ENCODE measurements at places on chromosomes 1 and 21. TPM values are rescaled to one million over a fixed set of nuclear protein-coding genes. Genes with fewer than 3 reads are reported as not detected.

- peak overlapping the region; percentile 55 for H3K4me3 ChIP-seq
- H3K36me3 ChIP-seq = peaks cover 4% of the 10 kb centered on the region
- peak overlapping the region; percentile 98 for H3K27ac ChIP-seq
- H3K4me1 ChIP-seq = peaks cover 89% of the 10 kb centered on the region
- no peaks in the 10 kb centered on the region for H3K27me3 ChIP-seq
Measured at GRCh38 chr1:223733898-223734852, 21.8 kb downstream of the CAPN2 start.

- H3K4me1 ChIP-seq = no peaks in the 10 kb centered on the region
- H3K27me3 ChIP-seq = peaks cover 61% of the 10 kb centered on the region
- H3K36me3 ChIP-seq = no peaks in the 10 kb centered on the region
- peak; percentile 68 for DNase-seq
- H3K27ac ChIP-seq = no peak overlapping the region
Measured at GRCh38 chr1:206039046-206039973, 13.7 kb upstream of the RHEX start.

Gene VWA5B1
- total RNA-seq = not detected

Gene FMO4
- 4.1 TPM for total RNA-seq

DNA sequence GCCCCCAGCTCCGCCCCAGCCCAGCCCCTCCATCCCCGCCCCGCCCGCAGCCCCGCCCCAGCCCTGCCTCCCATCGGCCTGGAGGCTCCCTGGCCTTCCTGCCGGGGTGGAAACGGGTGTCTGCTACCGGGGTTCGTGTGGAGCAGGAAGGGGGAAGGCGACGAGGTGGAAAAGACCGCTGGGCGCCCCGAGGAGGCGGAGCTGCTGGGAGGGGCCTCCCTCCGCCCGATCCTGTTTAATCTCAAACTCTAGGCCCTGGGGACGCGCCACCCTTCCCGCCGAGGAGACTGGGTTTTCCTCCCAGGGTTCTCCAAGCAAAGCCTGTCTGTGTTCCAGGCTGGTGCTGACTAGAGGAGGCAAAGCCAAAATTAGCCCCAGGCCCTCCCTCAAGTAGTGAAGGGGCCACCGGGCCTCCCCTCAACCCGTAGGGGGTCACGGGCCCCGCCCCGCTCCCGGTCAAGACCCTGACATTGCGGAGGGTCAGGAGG is 16.2 kb upstream of the TTLL10 start:
- no peak overlapping the region for H3K27ac ChIP-seq
- peaks cover 3% of the 10 kb centered on the region for H3K4me1 ChIP-seq
- H3K4me3 ChIP-seq = peak overlapping the region; percentile 42
- H3K27me3 ChIP-seq = no peaks in the 10 kb centered on the region
- H3K36me3 ChIP-seq = no peaks in the 10 kb centered on the region

Gene DNAJC28
- 2.1 TPM for total RNA-seq

DNA sequence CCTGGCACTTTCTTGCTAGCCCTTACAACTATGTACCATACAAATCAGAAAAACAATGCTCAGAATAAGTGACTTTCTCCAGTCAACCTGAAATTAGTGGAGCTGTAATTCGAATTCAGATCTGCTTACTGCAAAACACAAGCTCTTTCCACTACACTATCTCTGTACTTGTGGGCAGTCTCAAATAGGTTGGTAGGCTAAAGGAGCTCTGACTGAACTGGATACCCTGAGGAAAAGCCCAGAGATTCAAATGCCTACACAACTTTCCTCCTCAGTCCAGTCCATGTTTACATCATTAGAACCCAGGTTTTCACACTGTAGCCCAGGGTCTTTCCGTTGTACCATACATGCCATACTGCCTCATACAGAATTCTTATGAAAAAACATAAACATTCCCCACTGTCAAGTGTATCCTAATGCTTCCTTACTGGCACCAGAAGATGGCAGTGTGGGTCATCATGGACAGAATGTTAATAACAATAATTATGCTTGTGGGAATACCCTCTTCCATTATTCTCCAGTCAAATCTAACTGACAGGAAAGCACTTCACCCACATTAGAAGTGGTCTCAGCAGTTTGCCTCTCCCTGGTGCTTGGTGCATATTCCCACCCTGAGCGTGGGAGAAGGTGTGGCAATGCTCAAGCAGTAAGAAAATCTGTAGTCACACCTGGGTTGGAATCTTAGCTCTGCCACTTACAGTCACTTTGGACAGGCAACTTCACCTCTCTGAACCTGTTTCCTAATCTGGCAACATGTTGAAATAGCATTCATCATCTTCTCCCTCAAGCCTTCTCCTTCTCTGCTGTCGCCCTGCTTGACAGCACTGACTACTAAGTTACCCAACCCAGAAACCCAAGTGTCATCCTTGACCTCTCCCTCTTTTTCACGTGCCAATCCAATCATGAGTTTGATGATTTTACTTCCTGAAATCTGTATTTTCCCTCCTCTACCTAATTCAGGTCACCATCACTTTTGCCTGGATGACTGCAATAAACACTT is 14.4 kb upstream of the ZFYVE9 start:
- no peaks in the 10 kb centered on the region for H3K4me1 ChIP-seq
- H3K27me3 ChIP-seq = peaks cover 38% of the 10 kb centered on the region
- H3K27ac ChIP-seq = no peak overlapping the region
- H3K4me3 ChIP-seq = no peak overlapping the region
- DNase-seq = peak; percentile 62

Gene CAMK2N1
- 26.8 TPM for total RNA-seq

Gene MYBPH
- not detected for total RNA-seq

DNA sequence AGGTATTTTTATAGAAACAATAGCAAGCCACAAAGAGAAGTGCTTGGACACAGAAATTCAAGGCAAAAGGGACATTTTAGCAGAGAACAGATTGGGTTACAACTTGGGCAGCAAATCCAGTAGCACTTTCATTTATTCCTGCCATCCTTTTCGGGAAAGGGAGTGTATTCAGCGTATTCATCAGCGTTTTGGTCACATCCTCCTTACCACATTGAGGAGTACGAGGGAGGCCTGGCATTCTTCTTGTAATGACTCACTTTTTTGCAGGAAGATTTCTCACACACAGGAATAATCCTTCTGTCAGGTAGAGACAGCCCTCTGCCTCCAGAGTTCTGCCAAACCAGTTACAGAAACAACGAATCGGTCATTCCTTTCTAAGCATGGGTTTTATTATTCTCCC is 18.1 kb upstream of the FAM78B start:
- no peaks in the 10 kb centered on the region for H3K36me3 ChIP-seq
- H3K4me1 ChIP-seq = no peaks in the 10 kb centered on the region
- DNase-seq = no peak
- no peak overlapping the region for H3K4me3 ChIP-seq
- H3K27ac ChIP-seq = no peak overlapping the region
- no peaks in the 10 kb centered on the region for H3K27me3 ChIP-seq

DNA sequence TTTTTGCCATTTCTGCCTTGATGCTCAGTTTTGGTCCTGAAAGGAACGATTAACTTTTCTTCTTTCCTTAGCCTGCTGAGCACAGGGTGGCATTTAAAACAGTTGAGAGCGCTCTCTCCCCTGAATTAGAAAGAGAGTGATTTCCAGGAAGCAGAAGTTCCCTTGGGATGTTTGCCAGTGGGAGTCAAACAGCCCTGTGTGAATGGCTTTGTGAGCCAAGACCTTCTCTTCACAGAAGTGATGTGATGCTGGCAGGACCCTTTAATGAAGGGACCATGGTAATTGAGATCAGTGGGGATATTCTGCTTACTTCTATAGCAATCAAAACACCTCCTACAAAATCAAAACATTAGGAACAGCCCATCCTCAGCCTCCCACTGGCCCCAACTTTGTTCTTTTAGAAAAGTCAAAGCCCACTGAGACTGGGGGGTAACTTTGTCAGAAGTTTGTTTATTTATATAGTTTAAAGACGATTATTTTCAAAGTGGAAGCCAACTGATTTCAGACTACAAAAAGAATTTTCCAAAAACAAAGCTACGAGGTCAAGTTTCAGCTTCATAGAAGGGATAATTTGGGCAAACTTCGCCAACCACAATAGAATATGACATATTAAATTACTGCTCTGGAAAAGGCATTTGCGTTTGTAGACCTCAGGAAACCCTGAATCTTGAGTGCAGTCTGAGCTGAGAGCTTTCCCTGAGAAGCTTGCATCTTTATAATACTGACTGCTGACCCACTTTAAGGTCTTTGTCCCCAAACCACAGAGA is 122.7 kb downstream of the GABPA start:
- no peak for DNase-seq
- peaks cover 14% of the 10 kb centered on the region for H3K4me1 ChIP-seq
- no peaks in the 10 kb centered on the region for H3K36me3 ChIP-seq
- H3K27ac ChIP-seq = peak overlapping the region; percentile 32
